ENCODE measurements at places on chromosomes 5 and 9.

DNA sequence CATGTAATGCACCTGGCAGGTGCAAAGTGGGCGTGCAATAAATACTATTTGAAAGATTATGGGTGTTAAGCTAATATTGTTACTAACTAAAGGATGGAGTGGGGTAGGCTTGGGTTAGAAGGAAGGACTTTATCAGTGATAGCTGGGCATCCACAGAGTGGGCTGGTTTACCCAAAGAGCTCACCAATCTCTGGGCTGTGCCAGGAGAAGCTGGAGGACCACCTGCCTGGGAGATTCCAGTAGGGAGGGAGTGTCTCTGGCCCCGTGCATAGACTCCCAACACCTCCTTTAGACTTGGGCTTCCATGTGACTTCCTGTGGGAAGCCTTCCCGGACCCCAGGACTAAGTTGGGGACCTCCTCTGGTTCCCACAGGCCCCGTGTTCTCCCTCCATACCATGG lies 5.6 kb upstream of the URM1 start:
- no peak for DNase-seq

GRCh38 chr9:98034593-98035546 lies 21.7 kb upstream of the NANS start:
- DNase-seq, result peak; percentile 89

DNA sequence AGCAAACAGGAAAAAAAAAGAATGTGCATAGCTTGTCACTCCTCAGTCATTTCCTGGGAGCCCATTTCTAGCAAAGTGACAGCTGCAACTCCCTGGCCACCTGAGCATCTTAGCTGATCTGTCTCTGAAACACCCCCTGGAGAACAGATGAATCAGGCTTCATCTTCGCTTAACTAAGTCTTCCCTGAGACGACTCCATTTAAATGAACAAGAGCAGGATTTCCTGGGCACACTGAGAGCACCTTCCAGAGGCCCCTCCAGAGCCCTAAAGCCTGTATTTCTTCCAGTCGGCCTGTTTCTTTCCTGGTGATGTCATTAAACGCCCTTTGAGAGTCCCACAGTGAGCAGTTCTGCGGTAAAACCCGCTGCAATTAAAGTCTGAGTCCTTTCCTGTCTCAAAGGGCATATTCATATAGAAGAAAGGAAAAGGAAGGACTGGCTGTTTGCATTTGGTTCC lies 13.9 kb downstream of the TGFBI start:
- peak; percentile 63 for DNase-seq

DNA sequence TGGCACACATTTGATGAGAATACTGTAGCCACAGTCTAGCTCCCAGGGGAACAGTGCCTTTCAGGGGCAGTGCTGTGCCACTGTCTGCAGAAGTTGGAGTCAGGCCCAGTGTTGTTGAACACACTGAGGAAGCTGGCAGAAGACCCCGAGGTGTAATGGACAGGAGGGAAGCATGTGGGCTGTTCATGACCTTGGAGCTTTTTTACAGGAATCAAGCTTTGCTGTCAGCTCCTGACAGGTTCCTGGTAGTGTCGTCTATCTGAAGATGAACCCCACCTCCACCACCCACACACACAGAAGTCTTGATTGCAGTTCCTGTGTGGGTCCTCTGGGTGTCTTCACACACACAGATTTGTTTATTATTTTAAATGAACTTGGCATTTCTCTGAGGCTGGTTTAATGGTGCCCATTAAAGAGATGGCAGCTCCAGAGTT lies 40.3 kb upstream of the TNFAIP8 start:
- peak; percentile 81 for DNase-seq

DNA sequence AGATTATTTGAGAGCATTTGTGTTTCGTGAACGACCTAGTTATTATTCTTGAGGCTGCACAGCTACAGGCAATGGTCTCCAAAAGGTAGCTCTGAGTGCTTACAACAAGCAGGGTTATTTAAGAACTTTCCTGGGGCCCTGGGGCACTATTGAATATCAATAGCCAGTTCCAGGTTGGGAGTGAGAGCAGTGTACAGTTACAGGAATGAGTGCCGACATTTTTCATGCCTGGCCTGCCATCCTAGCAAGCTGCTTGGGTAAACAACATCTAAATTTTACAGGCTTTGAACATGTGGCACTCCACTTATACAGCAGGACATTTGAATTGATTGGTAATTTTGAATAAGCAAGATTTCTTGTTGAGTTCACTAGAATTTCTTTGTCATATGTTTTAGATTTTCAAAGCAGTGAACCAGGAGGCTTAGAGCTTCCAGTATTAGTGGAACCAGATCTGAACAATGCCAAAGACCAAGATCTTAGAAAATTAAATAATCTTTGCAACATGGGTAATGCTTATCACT lies 171.9 kb upstream of the GDNF start:
- DNase-seq, result no peak

- DNase-seq, result no peak
Observed at GRCh38 chr9:16708656-16709435, 161.6 kb downstream of the BNC2 start.

GRCh38 chr5:6674421-6674820 lies 38.8 kb upstream of the TENT4A start:
- no peak for DNase-seq

DNA sequence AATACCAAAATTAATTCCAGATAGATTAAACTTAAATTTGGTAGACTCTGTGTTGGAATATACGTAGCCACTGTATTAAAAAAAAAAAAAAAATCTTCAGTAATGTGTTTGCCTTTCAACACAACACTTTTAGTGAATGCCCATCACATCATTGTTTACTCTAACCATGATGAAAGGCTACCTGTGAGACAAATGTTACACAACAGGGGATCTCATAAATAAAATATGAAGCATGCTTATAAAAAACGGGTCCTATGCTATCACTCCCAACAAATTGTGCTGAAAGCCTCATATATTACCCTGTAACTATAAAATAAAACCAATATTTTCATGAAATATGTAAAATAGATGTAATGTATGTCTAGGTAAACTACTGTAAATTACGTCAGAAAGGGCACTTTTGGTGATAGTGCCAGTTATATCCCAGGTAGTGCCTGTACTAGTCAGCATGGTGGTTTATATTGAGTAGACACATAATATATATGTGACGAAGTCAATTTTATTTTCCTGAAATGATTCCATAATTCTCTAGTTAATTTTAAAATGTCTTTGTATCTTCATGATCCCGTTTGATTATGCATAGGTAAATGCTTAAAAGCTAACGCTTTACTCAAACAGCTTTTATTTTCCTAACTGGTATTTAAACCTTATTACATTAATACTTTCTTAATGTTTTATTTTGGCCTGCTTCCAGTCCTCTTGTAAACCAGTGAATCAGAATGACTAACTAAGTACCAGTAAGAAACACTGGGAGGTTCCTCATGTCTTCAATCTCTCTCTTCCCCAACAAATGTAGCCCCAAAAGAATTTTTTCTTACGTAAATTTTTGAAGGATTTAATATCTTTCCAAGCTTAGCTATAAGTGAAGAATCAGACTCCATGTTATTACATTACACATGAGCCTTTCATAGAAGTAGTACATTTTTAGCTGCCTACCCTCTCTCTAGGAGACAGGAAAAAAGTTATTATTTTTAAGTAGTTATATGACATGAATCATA lies 420.3 kb downstream of the GABRG2 start:
- no peak for DNase-seq

GRCh38 chr9:95438561-95439357 lies 78.0 kb downstream of the PTCH1 start:
- no peak for DNase-seq

GRCh38 chr5:150503386-150503785 lies 4.5 kb upstream of the NDST1 start:
- DNase-seq, result no peak

- DNase-seq, result no peak
Observed at GRCh38 chr5:94102849-94103248, 361.4 kb upstream of the POU5F2 start.

- no peak for DNase-seq
Observed at GRCh38 chr9:37836386-37836785, 35.8 kb downstream of the DCAF10 start.

- DNase-seq, result no peak
Observed at GRCh38 chr5:43839218-43839617, 236.2 kb downstream of the NNT start.

DNA sequence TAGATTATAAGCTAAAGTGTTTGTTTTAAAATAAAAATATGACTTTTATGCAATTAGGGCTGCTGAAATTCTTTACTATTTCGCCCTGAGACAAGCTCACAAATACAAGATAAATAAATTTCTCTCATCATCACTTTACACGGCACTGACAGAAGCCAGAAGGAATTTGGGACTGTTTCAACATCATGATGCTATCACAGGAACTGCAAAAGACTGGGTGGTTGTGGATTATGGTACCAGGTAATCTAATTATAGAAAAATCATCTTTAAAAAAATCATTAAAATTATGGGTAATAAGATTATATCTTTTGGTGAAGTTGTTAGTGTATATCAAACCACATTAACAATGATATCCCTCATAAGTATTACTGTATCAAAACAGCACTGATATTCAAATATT lies 95.0 kb downstream of the MAN2A1 start:
- no peak for DNase-seq

GRCh38 chr5:156479849-156480248 lies 152.9 kb downstream of the SGCD start:
- peak; percentile 8 for DNase-seq

DNA sequence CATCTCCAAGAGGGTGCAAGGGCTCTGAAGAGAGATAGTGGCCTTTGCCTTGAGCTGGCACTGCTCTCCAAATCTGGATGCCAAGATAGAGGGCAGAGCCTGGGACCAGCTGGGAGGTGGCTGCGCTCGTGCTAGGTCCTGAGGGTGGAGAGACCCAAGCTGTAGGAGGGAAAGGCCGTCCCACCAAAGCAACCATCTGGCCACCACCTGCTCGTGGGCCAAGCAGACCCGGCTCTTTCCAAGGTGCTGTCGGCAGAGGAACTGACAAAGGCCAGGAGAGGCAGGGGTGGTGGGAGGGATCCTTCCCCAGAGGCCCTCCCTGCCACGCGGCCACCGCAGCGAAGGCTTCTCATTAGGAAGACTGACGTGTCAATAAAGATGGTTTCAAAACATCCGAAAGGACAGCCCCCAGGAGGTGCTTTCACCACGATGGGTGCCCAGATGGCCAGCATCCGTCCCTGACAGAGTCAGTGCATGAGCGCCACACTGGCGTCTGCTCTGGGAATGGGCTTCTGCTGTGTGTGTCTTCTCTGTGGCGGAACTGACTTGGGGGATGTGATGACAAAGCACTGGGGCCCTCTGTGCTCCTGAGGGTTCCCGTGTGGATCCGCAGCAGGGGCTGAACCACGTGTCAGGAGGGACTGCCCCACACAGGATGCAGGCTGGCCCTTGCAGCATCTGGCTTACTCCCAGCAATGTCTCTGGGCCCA lies 213.5 kb downstream of the FANCC start:
- DNase-seq, result no peak

DNA sequence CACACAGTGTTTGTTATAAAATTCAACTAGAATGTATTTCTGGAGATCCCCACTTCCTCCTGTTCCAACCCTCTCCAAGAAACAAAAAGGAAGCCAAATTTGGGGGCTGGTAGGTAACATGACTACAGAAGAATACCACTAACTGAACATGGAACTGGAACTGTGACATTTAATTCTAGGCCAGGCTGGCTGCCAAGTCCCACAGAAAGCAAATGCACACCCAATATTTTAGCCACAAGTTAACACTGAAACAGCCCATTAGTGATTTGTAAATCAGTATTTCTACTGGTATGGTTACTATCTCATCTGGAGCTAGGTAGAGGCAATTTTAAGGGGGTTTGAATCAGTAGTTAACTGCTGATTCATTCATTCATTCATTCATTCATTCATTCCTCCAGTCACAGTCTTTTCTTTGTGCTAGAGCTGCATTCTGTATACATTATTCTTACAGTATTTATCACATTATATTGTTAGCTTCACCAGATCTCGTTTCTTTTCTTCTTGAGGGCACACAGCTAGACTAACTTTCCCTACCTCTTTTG lies 131.7 kb upstream of the GDNF start:
- DNase-seq, result no peak

- DNase-seq, result no peak
Observed at GRCh38 chr9:113532809-113533190, 69.3 kb downstream of the RGS3 start.

All from OCI-LY7 (cell line).